Thoracic aorta (tissue), 2 donors: ENCODE measurements at places on chromosomes 5 and 9.

GRCh38 chr5:135221187-135221473 lies 177.9 kb downstream of the MACROH2A1 start:
- no peak overlapping the region for H3K27ac ChIP-seq
- no peaks in the 10 kb centered on the region for H3K36me3 ChIP-seq
- H3K27me3 ChIP-seq, result no peaks in the 10 kb centered on the region

- H3K27me3 ChIP-seq, result no peaks in the 10 kb centered on the region
Observed at GRCh38 chr5:850511-851006, at the start of gene ZDHHC11. TSS of gene ZDHHC11 (minus strand) at chr5:850986. CDS start at chr5:850602, 384 bp downstream.

GRCh38 chr5:92102313-92102712 lies 719.2 kb upstream of the ARRDC3 start:
- no peaks in the 10 kb centered on the region for H3K4me1 ChIP-seq
- no peaks in the 10 kb centered on the region for H3K36me3 ChIP-seq
- no peak for DNase-seq
- H3K27ac ChIP-seq, result no peak overlapping the region
- no peak overlapping the region for H3K4me3 ChIP-seq
- no peaks in the 10 kb centered on the region for H3K27me3 ChIP-seq

GRCh38 chr5:10351919-10352318 lies 1.6 kb upstream of the MARCHF6 start:
- peaks cover 10% of the 10 kb centered on the region for H3K4me1 ChIP-seq
- no peaks in the 10 kb centered on the region for H3K27me3 ChIP-seq
- H3K36me3 ChIP-seq, result no peaks in the 10 kb centered on the region
- DNase-seq, result no peak

DNA sequence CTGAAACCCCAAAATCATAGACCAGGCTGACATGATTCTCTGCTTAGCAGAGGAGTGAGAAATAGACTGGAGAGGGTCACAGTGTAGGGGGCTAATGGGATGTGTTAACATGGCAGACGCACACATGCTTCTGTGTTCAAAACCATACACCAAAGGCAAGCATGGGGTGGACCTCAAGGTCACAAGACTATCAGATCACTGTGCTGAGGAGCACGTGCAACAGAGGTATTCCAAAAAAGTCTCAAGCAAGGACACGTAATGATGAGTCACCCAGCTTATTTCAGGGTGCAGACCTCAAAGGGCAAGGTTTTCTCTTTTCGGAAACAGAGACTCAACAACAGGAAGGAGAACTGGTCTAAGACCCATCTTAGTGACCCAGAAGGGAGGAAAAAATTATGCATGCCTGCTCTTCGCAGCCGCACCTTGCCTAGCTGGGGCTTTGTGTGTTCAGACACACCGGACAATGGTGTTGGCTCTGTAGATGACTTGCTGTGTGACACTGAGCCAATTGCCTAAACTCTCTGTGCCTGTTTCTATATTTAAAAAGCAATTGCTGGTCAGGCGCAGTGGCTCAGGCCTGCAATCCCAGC lies 20.3 kb downstream of the WHRN start:
- H3K4me3 ChIP-seq, result no peak overlapping the region
- H3K27me3 ChIP-seq, result no peaks in the 10 kb centered on the region
- H3K27ac ChIP-seq, result no peak overlapping the region
- DNase-seq, result no peak

DNA sequence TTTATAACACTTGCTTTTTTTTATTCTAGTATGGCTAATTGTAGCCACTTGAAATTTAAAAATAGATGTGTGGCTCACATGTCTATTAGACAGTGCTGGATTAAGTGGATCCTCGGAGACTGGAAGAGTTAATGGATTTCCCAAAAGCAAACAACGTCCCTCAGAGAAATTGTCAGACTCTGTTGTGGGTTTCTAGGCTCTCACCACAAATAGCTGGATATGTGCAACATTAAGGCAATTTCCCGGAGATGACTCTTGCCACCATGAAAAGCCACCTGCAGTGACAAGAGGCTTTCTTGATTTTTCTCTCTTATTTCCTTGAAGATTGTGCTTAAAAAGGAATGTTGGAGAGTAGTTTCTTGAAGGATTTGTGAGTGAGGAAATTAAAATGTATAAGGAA lies 43.2 kb downstream of the TMEM167A start:
- no peak overlapping the region for H3K27ac ChIP-seq
- H3K4me1 ChIP-seq, result peaks cover 8% of the 10 kb centered on the region
- H3K4me3 ChIP-seq, result no peak overlapping the region
- no peaks in the 10 kb centered on the region for H3K36me3 ChIP-seq
- no peak for DNase-seq
